ENCODE measurements at places on chromosomes 3 and 15. TPM values are rescaled to one million over a fixed set of nuclear protein-coding genes. Genes with fewer than 3 reads are reported as not detected.

- no peaks in the 10 kb centered on the region for H3K27me3 ChIP-seq
- peaks cover 25% of the 10 kb centered on the region for H3K36me3 ChIP-seq
- peak; percentile 43 for DNase-seq
- peak overlapping the region; percentile 81 for H3K4me3 ChIP-seq
These were observed 675 bp downstream of the BRPF1 start for GRCh38 chr3:9732080-9732739.

DNA sequence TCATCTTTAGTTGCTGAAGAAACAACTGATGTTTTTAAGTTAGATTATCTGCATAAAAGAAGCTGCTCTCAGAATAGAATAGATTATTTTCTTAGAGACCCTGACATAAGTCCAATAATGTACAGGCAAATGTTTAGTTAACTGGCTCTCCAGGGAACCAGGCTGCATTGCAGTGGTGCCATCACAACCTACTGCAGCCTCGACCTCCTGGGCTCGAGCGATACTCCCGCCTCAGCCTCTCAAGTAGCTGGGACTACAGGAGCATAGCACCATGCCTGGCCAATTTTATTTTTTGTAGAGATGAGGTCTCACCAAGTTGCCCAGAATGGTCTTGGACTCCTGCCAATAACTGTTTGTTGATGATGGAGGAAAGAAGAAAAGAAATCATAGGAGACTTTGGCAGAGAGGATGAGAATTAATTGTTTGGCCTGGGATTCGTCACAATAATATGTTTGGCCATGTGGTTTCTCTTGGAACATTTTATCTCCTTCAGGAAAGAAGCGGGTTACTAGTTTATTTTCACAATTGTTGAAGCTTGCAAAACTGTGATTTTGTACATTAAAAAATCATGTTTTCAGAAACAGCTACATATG, 429.2 kb downstream of the CADM2 start:
- no peaks in the 10 kb centered on the region for H3K27me3 ChIP-seq
- no peak overlapping the region for H3K27ac ChIP-seq
- no peak overlapping the region for H3K4me3 ChIP-seq
- no peaks in the 10 kb centered on the region for H3K4me1 ChIP-seq
- no peaks in the 10 kb centered on the region for H3K36me3 ChIP-seq
- DNase-seq = no peak

HERC2 gene
- polyA plus RNA-seq = 9.0 TPM

HMG20A gene
- polyA plus RNA-seq = 17.7 TPM

Data from CD14-positive monocyte (primary cell).